Right renal cortex interstitium (tissue), 3 donors: ENCODE measurements at places on chromosomes 7 and 10.

DNA sequence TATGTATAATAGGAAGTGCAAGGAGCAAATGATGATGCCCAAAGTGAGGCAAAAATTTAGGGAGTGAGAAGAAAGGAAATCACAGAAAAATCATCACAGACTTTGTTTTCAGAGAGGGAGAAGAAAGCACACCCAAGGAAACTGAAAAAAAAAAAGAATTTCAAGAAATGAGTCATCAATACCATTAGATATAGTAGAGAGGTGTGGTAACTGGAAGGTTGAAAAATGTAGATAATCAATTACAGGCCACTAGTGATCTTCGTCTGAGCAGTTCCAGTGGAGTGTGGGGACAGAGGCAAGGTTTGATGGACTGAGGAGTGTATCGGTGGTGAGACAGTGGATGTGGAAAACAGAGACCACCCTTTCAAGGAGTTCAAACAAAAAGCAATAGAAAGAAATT lies 31.7 kb downstream of the ASB4 start:
- no peak for DNase-seq

GRCh38 chr10:69646185-69647060 lies 16.4 kb downstream of the FAM241B start:
- no peak for DNase-seq

DNA sequence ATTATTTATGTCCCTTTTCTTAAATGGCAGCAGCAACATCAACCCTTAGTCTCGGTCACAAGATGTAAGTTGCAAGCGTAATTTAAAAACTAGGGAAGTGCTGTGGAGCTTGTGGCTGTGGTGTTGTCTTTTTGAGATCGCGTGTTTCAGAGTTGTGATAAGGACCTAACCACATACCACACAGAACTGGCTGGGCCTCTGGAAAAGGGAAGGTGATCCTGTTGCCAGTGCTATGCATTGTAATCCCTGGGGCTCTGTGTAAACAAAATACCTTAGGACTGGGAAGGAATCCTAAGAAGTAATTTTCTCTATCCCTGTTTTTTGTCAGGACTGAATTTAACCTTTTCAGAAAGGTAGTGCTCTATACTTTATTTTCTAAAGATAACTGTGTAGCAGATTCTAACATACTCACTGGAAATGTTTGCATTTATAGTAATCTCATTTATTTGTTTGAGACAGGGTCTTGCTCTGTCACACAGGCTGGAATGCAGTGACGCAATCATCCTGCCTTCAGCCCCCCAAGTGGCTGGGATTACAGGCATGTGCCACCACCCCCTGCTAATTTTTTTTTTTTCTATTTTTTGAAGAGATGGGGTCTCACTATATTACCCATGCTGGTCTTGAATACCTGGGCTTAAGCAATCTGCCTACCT lies 60.4 kb downstream of the INPP5F start:
- peak; percentile 19 for DNase-seq

DNA sequence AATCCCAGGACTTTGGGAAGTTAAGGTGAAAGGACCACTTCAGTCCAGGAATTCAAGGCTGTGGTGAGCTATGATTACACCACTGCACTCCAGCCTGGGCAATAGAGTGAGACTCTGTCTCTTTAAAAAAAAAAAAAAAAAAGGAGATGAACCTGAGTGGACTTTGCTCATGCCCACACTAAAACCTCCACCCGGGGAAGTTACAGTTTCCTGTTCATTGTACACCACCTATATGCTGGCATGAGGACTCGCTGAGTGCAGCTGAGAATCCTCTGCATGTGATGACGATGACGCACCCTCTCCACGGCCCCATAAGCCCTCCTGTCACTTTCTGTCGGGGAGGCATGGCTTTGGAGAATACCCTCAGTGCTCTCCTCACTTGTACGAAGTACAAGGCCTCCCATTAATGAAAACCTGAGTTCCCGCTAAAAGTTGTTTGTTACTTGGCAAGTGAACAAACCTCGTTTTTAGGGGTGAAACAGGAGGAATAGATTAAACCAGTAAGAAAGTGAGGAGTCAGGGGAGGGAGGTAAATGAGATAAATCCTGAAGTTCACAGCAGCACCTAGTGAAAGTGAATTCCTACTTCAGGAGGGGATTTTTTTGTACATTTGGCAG lies 15.9 kb downstream of the TMEM176B start:
- no peak for DNase-seq

- no peak for DNase-seq
These were observed 49.0 kb downstream of the YKT6 start for GRCh38 chr7:44249639-44250234.

- DNase-seq = no peak
These were observed 516 bp downstream of the ZNHIT1 start for GRCh38 chr7:101218236-101219125.

DNA sequence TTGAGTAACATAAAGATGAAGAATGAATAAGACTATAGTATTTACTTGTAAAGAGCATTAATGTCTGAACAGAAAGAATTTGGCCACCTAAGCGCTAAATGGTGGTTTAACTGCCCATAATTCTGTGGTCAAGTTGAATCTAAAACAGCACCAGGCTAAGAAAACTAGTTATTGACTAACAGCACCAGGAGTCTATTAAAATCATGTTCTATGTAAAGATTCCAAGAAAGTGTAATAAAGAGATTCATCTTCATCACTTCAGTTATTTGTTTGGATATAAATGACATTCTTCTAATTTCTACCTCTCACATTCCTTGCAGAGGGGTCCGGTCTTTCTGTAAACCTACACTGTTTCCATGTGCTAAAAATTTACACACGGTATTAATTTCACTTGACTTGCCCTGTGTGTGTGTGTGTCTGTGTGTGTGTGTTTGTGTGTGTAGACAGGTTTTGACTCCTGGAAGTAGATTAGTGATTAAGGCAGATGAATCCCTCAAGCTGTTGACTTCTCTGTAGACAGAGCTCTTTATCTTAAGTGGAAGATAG lies 84.4 kb downstream of the KLF6 start:
- no peak for DNase-seq

- DNase-seq = no peak
These were observed 40.5 kb upstream of the UBE2H start for GRCh38 chr7:129993275-129993674.

- DNase-seq = no peak
These were observed 108.2 kb upstream of the EGR2 start for GRCh38 chr10:62924344-62924748.

GRCh38 chr10:129501652-129502436 lies 34.8 kb downstream of the MGMT start:
- DNase-seq = no peak

GRCh38 chr10:5094265-5095205 lies at the start of gene AKR1C3:
Gene AKR1C3 (plus strand): TSS chr10:5094414. CDS start chr10:5094445, 31 bp downstream.
- no peak for DNase-seq

DNA sequence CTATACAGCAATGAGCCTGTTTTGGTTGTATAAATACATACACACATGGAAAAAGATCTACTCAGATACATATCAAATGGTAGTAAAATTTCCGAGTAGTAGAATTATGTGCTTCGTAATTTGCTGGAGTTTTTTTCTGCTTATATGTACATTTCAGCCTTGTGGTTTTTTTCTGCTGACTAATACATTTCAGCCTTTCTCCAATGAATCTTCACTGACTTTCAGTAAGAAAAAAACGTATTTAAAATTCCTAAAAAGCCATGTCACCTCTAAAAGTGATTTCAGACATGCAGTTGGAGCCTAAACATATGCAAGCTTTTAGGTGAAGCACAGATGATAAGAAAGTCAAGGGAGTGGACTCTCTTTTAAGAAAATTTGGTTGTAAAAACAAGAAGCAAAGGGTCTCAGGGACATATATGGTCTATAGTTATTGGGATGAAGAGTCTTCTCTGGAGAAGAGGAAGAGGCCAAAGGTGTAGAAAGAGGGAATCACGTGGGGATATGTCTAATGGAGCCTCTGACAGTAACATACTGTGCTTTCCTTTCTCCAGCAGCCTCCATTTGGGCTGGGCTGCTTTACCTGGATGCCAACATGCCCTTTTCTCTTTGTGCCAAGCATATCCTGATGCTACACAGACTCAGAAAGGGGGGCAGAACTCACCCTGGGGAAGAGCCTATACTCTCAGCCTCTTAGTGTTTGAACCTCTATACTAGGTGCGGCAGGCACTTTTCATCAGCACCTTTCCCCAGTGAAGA lies 2.4 kb downstream of the AMPH start:
- DNase-seq = no peak

- no peak for DNase-seq
These were observed 16.5 kb downstream of the ADAP1 start for GRCh38 chr7:937856-938484.

DNA sequence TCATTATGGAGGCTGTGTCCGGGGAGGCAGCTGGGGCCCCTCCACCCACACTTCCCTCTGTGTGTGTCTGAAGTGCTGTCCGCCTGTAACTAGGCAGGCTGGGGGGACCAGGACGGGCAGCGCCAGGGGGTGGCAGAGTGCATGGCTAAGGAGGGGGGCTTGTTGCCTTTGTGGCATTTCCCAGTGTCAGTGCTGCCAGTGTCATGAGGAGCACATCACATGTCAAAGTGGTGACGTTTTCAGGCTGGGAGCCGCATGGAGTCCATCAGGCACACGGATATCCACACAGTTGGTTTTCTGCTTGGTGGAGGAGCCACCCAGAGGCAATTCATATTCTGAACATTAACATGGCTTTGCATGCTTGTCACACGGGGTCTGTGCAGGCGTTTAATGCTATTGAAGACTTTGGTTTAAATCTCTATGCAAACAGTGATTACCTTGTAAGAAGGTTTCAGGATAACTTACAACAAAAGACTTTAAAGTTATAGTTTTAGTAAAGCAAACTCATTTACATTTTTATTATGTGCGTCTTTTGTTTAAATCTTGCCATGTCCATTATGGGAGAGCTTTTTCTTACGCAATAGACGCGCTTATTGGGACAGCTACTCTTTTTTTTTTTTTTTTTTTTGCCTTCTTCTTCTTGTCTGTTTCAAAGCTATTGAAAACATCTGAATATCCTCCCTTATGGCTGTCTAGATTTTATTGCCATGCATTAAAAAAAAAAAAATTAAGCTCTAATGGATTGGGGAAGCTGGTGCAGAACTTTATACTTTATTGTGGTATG lies 52.9 kb downstream of the C10orf67 start:
- DNase-seq = no peak

- DNase-seq = no peak
These were observed 64.0 kb downstream of the DLG5 start for GRCh38 chr10:77862595-77862994.

GRCh38 chr7:151683615-151684407 lies 164.1 kb upstream of the RHEB start:
- DNase-seq = no peak

DNA sequence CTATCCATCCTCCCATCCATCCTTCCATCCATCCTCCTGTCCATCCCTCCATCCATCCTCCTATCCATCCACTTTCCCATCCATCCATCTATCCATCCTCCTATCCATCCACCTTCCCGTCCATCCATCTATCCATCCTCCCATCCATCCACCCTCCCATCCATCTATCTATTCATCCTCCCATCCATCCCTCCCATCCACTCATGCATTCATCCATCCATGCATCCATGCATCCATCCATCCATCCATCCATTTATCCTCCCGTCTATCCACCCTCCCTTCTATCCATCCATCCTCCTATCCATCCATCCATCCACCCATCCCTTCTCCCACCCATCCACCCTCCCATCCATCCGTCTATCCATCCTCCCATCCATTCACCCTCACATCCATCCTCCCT lies 25.2 kb upstream of the PSMG3 start:
- no peak for DNase-seq

GRCh38 chr10:79209340-79209739 lies 137.9 kb upstream of the PPIF start:
- DNase-seq = no peak

DNA sequence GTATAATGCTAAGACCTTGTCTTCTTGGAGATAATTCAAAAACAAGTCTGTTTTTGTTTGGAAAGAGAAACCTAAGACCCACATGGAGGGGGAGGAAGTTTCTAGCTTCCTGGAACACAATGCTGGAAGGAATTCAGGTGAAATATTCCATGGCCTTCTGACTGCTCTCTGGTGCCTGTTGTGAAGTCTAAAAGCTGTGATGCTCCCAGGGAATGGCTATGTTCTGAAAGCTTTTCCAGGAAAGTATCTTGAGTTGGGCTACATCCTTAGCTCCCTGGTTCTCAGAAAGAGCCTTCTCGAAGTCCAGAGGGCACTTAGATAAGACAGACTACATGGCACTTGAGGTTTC lies 12.5 kb upstream of the PFKP start:
- no peak for DNase-seq

DNA sequence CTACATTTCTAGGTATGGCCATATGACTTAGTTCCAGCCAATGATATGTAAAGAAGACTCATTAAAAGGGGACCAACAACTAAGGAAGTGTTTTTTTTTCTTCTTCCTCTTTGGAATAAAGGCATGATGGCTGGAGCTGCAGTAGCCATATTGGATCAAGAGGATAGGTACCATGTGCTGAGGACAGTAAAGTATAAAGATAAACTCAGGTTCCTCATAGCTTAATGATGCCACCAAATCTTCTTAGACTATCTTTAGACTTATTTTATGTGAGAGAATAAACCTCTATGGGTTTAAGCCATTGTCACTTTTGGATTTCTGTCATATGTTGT lies 85.3 kb downstream of the ANLN start:
- no peak for DNase-seq

DNA sequence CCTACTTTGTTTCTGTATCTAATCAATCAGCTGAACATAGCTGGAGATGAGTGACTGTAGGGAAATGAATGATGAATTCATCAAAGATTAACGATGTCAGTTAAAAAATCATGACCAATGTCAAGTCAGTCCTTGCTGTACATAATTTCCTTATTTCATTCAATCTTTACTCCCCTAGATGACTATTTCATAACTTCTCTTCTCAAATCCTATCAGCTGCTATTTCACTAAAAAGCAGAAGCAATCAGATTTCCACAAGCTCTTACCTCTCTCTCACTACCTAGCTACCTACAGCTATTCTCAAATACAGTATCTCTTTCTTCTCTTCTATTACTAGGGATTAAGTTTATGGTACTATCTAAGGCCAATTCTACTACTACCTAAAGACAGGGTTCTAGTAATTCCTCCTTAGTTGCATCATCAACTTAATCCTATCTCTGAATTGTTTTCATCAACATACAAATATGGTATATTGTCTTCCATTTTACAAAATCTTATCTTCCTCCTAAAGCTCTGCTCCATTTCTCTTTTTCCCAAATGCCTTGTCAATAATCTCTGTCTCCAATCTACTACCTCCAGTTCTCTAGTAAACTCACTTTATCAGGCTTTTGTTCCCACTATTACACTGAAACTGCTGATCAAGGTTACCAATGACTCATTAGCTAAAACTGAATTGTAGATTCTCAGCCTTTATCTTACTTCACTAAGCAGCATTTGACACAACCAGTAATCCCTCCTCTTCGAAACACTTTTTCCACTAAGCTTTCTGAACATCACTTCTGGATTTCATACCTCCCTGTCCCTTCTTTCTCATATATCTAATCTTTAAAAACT lies 28.4 kb downstream of the JMJD1C start:
- DNase-seq = no peak

DNA sequence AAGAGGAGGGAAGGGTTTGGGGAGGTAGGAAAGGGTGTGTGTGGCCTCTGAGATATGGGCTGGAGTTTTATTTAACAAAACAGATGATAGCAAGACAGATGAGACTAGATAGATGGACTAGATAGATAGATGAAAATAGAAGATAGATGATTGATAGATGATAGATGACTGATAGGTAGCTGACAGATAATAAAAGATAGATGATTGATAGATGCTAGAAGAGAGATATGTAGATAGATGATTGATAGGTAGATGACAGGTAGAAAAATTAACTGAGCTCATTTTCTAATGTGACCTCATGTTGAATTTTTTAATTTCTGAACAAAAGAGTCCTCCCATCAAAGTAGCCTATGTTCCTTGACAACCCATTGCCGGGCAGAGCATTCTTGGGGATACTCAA lies 116.6 kb upstream of the SFMBT2 start:
- DNase-seq = no peak
